ENCODE measurements at places on chromosomes 12 and 14.

- no peak for DNase-seq
These were observed 447.5 kb downstream of the PCNX1 start for GRCh38 chr14:71354801-71355200.

- DNase-seq, result peak; percentile 45
These were observed 244.2 kb upstream of the OR4E1 start for GRCh38 chr14:21917699-21918436.

DNA sequence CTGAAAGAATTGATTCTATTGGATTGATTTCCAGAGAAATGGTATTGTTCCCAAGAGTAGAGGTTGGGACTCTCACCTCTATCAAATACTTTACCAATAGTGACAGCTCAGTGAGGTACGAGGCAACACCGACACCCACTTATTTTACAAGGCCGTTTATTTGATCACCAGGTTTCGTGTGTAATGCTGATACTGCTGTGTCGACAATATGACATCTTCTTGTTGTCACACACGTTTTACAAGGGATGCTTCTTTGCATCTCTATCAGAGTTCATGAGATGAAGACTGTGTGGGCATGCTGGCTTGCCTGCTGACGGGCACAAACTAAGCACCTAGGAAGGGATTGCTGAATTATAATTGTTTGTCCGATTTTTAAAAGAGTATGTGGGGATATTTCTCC, 217.8 kb upstream of the EGLN3 start:
- DNase-seq, result no peak

- no peak for DNase-seq
These were observed 28.4 kb downstream of the PTPN11 start for GRCh38 chr12:112447106-112447505.

- no peak for DNase-seq
These were observed 21.4 kb downstream of the AREL1 start for GRCh38 chr14:74691456-74691855.

DNA sequence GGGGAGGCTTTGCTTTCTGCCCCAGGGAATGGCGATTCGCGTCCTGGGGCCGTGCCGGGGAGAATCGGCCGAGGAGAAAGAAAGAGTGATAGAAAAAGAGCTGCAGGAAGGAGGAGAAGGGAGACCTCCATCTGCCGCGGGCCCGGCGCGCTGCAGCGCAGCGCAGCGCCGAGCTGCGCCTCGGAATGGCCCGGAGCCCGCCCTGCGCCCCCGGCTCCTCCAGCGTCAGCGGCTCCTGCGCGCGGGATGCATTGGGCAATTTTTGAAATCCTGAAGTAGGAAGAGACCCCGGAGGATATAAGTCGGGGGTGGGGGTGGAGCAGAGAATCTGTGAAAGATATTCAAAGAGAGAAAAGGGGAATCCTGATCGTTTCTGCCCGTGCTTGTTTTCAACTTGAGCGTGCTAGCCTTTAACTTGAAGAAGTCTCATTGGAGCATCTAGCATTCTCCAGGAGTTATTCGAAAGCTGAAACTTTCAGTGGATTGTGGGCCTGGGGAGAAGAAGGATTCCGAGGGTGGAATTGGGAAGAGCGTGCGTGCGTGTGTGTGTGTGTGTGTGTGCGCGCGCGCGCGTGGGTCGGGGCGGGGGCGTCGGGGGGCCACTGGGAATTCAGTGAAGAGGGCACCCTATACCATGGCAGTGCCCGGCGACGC, 441 bp downstream of the PDE3A start:
- DNase-seq, result peak; percentile 51

DNA sequence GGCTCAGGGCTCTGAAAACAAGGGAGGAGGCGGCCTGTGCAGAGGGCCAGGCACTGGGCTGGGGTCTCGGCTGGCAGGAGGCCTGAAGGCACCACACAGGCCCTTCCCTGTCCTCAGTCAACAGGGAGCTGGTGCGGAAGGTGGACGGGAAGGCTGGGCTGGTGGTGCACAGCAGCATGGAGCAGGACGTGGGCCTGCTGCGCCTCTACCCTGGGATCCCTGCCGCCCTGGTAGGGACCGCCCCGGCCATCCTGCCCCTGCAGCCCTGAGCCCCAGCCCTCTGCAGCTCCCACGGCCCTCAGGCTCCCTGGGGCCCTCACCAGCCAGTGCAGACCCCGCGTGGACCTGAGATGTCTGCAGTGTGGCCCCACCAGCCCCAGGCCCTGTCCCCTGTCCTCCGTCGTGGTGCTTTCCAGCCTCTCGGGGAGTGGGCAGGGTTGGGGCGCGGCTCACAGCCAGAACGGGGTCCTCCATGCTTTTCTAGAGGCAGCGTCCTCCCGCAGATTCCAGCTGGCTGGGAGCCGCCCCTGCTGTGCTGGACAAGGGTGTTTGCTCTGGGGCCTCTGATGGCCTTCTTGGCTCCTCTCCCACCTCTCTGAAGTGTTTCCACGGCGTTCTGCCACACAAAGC, 18.1 kb downstream of the ASPG start:
- DNase-seq, result no peak

DNA sequence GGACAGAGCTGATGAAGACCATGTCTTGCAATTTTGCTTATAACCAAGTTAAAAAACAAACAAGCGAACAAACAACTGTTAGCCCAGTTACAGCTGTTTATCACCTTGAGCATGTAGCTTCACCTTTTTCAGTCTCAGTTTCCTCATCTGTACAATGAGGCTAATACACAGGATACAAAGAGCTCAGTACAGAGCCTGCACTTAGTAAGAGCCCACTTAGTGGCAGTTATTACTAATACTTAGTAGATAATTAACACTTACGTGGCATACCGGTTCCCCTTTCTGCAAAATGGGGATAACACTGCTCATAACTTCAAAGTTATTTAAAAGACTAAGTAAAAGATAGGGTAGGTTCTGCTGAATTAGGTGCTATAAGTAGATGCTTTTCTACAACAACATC, 228.0 kb downstream of the MON2 start:
- no peak for DNase-seq

GRCh38 chr14:24436355-24437019, 6.1 kb downstream of the SDR39U1 start:
- peak; percentile 78 for DNase-seq

- DNase-seq, result no peak
These were observed 103.3 kb downstream of the CALM1 start for GRCh38 chr14:90499908-90500664.

DNA sequence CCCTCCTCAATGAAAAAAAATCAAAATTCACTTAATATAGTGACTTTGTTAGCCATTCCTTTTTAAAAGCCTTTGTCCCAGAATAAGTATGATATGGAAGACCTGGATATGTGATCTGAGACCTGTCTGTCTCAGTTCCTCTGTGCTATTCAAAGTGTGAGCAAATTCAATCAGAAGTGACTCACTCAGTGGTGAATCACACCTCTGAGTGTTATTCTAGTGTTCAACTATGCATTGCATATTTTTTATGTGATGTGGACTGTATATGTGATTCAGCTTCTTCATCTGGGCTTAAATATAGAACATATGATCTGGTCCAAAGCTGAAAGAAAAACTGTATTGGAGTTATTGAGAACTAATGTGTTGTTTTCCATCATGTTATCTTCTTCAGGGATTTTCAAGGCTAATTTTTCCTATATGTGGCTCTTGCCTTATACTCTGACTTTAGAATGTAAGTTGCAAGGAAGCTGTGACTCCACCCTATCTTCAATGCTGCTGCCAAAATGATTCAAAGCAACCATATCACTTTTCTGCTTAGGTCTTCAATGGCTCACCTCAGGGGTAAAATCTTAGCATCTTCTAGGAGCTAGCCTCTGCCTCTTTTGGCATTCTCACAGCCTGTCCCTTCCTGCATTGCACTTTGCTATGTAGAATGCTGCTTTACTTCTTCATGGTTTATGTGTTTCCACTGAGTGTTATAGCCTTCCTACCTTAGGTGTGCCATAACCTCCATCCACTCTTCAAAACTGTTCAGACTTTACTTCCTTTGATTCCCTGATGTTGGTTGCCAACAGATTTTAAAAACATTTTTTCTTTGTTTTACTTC, 169.8 kb downstream of the OTOGL start:
- peak; percentile 45 for DNase-seq

DNA sequence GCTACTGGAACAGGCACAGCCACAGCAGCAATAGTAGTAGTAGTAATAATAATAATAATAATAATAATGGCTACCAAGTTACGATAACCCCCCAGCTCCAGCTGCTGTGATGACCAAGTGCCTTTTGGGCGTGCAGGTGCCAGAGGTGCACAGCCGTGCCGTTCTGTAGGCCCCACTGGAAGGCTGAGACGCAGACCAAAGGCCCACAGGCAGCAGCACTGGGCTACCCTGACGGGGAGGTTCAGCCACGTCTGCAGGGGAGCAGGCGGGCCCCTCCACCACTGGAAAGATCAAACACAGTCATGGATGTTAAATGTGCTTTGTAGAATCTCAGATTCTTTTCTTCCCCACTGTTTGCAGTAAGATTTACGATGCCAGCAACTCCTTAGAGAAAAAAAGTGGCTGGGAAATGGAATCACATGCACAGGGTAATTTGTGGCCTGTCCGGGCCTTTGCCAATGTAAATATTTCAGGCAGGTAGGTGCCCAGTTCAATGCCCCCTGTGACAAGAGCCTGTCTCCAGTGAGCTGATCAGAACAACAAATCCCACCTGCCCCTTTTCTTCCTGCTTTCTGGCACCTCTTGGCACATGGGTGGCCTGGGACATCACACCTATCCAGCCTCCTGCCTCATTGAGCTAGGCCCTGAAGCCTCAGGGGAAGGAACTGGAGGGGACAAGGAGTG, 32.6 kb downstream of the CCDC85C start:
- DNase-seq, result no peak

- no peak for DNase-seq
These were observed at the start of gene DBX2 for GRCh38 chr12:45050751-45051571. Gene DBX2 (minus strand): TSS chr12:45051099. CDS start chr12:45050927, 172 bp downstream.

GRCh38 chr14:81371802-81372201, 28.3 kb downstream of the STON2 start:
- no peak for DNase-seq

- DNase-seq, result no peak
These were observed 2.9 kb downstream of the SPX start for GRCh38 chr12:21528953-21529352.

- no peak for DNase-seq
These were observed 105.1 kb downstream of the GXYLT1 start for GRCh38 chr12:42039577-42039976.

- DNase-seq, result no peak
These were observed 430.5 kb downstream of the DPF3 start for GRCh38 chr14:72463291-72463866.

GRCh38 chr12:5430641-5431603, 986 bp upstream of the NTF3 start:
- no peak for DNase-seq

DNA sequence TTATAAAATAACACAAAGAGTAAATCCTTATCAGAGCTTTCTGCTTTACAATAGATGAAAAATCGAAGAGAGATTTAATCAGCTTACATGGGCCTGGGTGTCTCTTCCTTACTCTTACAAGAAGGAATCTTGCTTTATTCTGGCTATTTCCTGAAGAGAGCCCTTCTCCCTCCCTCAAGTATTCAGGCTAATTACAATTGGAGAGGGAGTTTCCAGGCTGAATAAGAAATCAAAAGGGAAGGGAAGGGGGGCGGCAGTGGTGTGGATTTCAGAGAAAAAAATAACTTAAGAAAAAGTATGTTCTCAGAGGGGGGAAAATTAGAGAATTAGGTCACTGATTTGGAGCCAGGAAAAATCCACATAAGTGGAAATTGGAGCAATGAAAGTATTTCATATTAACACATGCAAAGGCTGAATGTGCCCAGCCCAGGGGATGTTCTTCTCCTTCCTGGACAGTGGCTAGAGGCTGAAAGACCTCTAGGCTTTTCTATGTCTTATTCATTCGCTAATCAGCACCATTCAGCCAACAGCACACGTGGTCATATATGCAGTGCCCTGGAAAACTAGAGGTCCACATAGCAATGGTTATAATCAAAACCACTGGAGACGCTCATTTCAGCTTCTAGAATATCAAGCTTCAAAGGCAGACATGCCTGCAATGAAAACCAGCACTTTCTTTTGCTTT, 158.9 kb upstream of the BTG1 start:
- no peak for DNase-seq

GRCh38 chr12:85016413-85016812, 19.7 kb downstream of the TSPAN19 start:
- DNase-seq, result peak; percentile 88

DNA sequence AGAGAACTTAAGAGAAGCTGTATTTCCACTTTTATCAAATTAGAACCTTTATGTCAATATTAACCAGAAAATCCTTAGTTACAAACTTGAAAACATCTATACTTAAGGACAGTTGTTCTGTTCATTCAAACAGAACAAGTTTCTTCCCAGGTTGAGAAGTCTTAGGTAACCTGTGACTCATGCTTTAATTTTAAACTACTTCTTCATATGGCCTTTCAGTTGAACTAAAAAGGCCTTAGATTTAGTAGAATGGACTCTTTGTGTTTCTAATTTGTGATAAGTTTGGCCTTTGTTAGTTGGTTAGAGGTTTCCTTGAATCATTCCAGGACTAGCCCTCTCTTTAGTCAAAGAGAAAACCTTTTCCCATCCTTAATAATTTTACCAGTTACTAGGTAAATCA, 274.2 kb downstream of the FUT8 start:
- DNase-seq, result no peak

- peak; percentile 14 for DNase-seq
These were observed 11.6 kb upstream of the PTPRB start for GRCh38 chr12:70648831-70649230.

DNA sequence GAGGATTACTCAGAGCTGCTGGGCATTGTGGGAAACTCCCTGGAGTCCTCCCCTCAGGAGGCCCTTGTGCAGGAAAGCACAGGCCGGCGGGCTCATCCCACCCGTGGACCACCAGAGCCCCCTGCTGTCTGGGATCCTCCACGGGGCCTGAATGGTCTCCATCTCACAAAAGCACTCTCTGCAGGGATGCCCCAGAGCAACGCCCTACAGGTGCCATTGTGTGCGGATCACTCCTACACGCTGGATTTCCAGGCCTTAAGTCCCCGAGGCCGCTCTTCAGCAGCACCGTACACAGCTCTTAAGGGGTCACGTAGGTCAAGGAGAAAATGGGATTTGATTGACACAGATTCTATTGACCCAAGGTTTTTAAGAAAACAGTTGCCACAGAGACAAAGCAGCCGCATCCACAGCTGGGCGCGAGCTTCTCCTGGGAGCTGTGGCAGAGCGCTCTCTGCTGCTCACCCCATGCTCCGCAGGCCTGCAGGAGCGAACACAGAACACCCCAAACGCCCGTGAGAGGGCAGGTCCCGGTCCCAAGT, 36.7 kb upstream of the RIMBP2 start:
- DNase-seq, result no peak

- DNase-seq, result peak; percentile 68
These were observed 768 bp downstream of the CEP170B start for GRCh38 chr14:104865631-104866441.

- DNase-seq, result no peak
These were observed 50.2 kb upstream of the VRK1 start for GRCh38 chr14:96747006-96747405.

DNA sequence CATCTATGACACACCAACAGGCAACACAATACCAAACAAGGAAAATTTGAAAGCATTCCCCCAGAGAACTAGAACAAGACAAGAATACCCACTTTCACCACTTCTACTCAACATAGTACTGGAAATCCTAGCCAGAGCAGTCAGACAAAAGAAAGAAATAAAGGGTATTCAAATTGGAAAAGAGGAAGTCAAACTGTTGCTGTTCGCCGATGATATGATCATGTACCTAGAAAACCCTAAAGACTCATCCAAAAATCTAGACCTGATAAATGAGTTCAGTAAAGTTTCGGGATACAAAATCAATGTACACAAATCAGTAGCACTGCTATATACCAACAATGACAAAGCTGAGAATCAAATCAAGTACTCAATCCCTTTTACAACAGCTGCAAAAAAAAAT, 8.1 kb upstream of the ATL1 start:
- no peak for DNase-seq
